ENCODE measurements at places on chromosomes 7 and 10. TPM values are rescaled to one million over a fixed set of nuclear protein-coding genes. Genes with fewer than 3 reads are reported as not detected.
A peak's percentile ranks its signal among the peaks of the same experiment; 100 is the strongest.

The EPHA1 gene
- total RNA-seq = 38.0 TPM

The CHPF2 gene
- total RNA-seq = 52.3 TPM

The ANXA11 gene
- total RNA-seq = 247 TPM

The FZD8 gene
- 9.4 TPM for total RNA-seq

The OR2A5 gene
- not detected for total RNA-seq

The GARS1 gene
- 51.7 TPM for total RNA-seq

The GCK gene
- 0.95 TPM for total RNA-seq

The BTBD16 gene
- total RNA-seq = 1.2 TPM

The EGFR gene
- 87.3 TPM for total RNA-seq

The TSPAN12 gene
- 65.8 TPM for total RNA-seq

The ANKRD1 gene
- total RNA-seq = 0.09 TPM

The RET gene
- 1.6 TPM for total RNA-seq

GRCh38 chr10:76155961-76156360, 724.5 kb downstream of the LRMDA start:
- no peak for DNase-seq

GRCh38 chr7:110454713-110455112, 636.2 kb upstream of the LRRN3 start:
- no peak for DNase-seq

- DNase-seq = no peak
These were observed 52.6 kb downstream of the CAV1 start for GRCh38 chr7:116577320-116577871.

DNA sequence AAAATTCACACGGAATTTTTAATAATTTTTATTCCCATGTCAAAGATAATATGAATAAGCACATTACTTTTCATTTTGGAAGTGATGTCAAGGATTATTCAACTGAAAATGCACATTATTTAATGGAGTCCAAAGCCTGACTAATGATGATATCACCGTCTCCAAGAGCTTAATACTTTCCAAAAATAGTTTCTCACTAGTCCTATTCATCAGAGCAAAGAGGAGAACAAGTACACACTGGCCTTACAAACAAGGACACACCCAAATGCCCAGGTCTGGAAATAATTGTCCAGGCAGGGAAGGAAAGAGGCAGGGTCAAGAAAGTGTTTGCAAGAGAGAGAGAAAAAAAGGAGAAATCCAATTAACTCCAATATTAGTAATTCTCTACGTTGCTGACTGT, 216.8 kb upstream of the CCDC6 start:
- DNase-seq = peak; percentile 61

DNA sequence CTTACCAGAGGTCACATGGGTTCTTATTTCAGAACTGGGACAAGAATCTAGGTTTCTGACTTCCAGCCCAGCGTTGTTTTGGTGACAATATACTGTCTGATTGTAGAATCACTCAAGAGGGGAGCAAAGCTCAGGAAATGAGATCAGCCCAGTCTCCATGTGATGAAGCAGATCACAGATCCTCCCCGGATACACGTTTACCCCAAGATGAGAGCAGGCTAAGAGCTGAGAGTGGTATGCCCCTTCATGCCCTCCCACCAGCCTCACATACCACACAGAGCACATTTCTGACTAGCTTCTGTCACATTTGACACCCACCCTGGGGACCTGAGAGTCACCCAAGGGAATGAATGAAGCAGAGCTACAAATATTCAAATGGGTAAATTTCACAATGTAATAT, 27.1 kb upstream of the PRKCQ start:
- no peak for DNase-seq

- DNase-seq = no peak
These were observed 8.6 kb upstream of the INHBA start for GRCh38 chr7:41711283-41712064.

DNA sequence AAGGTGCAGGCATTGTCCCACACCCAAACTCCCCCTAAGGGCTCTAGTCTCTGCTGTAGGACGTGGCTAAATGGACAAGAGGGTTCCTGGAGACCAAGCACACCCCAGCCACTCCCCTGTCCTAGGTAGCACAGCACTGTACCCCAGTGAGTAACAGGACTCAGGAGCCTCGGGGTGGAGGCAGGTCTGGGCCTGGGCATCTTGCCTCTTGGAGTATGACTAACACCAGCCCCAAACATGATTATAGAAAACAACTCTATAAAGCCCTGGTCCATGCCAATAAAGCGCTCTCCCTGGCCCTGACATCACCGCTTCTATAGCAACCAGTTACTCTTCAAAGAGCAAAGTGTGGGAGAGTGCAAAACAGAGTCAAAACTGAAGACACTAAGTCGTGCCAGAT, 195.0 kb downstream of the CALN1 start:
- no peak for DNase-seq

DNA sequence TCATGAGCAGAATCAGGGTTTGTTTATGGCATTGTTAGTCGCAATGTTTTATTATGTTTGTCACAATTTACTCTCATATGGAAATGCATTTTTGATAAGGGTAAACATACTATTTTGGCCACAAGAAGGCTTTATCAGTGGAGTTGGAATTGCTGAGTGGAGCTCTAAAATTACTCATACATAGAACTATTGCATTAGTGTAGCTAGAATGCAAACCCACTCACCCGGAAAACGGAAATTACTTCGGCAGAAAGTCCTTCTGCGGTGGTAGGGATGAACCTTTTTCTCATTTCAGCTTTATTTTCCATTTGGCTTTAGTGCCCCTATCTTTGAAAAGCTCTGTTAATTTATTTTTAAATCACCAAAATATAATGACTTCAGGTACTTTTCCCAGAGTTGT, 42.8 kb upstream of the NPY start:
- DNase-seq = no peak

- DNase-seq = no peak
These were observed 195.5 kb upstream of the LYZL2 start for GRCh38 chr10:30825022-30825421.

DNA sequence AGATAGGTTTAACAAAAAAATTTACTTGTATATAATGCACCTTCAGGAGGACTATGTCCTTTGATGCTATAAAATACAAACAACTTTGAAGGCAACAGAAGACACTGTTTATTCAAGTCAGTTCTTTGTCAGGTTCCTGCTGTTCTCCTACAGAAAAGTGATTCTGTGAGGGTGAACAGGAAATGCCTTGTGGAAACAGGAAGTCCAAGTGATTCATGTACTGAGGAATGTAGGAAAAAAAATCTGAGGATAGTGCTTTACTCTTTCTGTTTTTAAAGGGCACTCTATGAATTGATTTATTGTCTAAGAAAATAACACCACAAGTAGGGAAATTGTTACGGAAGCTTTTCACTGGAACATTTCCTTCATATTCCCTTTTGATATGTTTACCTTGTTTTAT, 171.9 kb downstream of the HDAC9 start:
- no peak for DNase-seq

DNA sequence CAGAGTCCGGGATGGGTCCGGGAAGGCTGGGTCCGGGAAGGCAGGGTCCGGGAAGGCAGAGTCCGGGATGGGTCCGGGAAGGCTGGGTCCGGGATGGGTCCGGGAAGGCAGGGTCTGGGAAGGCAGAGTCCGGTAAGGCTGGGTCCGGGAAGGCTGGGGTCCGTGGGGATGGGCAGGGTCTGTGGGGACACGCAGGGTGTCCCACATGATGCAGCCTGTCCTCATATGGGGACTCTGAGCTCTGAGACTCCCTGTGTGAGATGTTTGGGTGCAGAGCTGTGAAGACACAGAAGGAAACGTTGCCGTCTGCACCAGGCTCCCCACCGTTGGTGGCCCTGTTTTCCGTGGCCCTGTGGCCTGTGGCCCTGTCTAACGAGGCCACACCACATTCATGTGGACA, 45.7 kb upstream of the ADGRA1 start:
- DNase-seq = no peak

DNA sequence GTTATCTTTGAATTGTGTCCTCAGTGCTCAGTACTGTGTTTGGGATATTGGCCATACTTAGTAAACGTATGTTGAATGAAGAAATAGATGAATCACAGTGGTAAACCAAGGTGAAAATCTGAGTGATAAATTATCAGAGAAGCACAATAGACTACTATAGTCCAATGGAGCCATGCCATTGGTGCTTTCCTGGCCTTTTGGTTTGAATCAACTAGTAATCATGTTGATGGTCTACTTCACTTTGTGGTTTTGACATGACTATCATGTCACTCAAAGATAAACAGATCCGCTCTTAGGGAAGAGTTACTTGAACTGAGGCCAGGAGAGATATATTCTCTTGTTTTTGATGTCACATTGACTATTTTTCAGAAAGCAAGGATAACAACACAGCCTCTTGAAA, 86.1 kb upstream of the IGFBP3 start:
- DNase-seq = no peak

DNA sequence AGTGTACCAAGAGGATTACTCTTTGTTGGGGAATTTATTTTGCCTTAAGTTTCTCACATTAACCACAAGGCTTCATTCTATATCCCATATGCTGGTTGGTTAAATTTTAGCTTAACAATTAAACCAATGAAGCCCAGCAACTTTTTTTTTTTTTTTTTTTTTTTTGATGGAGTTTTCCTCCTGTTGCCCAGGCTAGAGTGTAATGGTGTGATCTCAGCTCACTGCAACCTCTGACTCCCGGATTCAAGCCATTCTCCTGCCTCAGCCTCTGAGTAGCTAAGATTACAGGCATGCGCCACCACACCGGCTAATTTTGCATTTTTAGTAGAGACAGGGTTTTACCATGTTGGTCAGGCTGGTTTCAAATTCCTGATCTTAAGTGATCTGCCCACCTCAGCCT, 75.0 kb upstream of the MKX start:
- DNase-seq = peak; percentile 12

- no peak for DNase-seq
These were observed 195.0 kb downstream of the HGF start for GRCh38 chr7:81574723-81575326.

GRCh38 chr7:111159426-111159825, 68.5 kb downstream of the LRRN3 start:
- no peak for DNase-seq

DNA sequence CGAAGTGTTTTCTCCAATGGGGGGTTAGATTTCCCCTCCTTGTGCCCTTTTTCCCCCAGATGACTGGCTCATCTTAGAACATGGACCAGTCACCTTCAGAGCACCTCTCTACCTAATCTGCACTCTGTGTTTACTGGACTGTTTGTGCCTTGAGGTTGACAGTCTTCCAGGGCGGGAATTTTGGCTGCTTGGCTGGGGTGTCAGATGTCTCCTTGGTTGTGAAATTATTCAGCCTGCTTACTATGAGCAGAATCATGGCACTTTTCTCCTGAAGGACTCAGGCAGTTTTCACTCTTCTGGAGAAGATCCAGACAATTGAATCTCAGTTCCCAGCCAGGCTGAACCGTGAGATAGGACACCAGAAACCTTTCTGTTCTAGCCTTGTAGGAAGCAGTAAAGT, 60.3 kb upstream of the NFKB2 start:
- no peak for DNase-seq

GRCh38 chr7:27295236-27295635, 52.6 kb downstream of the EVX1 start:
- DNase-seq = peak; percentile 13

DNA sequence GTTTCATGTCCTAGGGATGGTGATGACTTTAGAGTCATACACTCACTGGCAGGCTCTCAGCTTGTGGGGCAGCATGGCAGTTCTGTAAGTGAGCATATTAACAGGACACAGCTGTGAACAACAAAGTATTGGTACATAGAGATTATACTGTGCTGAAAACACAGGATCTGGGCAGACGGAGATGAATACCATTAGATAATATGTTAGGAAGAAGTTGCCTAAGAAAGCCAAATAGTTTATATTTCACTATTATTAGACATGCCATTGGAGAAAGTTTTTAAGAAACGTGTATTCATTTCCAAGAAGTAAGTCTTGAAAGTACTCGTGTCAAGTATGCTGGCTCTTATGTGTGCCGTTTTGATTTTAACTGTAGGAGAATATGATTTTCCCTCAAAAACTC, 274.5 kb downstream of the INHBA start:
- no peak for DNase-seq

DNA sequence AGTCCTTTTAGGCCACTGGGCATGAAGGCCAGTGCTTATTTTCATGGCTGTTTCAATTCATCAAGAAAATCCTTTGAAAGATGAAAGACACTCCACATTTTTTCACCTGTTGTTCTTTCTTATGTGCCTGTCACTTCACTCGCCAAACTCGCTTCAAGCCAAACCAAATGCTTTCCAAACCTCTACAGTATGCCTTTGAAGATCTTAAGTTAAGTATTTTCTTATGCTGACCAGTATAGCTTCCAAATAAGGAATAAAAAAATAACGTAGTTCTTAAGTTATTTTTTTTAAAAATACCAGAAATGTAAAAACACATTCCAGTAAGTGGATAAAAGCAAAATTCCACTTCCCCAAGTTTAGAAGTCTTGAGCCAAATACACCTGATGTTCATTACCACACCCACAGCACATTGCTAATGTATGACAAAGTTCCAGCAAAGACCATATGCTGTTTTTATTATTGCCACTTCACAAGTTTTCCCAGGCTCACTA, 186.1 kb downstream of the MTERF1 start:
- DNase-seq = no peak

Measured in mucosa of gallbladder (tissue), 1 donor.